ENCODE measurements at places on chromosomes 5 and 9. TPM values are rescaled to one million over a fixed set of nuclear protein-coding genes. Genes with fewer than 3 reads are reported as not detected.

Gene IER5L
- total RNA-seq = 2.9 TPM

DNA sequence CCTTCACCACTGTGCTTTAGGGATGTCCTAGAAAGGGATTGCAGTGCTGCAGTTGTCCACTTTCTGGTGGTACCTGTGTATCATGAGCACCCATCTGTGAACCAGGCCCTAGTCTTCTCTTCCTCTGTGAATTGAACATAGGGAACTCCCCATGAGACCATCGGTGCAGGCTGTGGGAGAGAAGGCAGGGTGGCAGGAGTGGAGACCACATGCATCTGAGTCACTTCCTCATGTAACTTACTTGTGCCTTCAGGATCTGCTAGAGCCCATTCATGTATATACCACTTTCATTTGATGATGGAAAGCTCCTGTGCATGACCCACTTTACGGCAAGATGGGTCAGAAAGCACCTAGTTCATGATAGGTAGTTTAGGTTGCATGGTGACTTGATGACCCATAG is 478.1 kb upstream of the CDH9 start:
- H3K36me3 ChIP-seq = no peaks in the 10 kb centered on the region
- no peak for DNase-seq
- no peaks in the 10 kb centered on the region for H3K4me1 ChIP-seq
- no peaks in the 10 kb centered on the region for H3K27me3 ChIP-seq

Gene SVEP1
- total RNA-seq = 40.1 TPM

Gene IFNA13
- not detected for total RNA-seq

DNA sequence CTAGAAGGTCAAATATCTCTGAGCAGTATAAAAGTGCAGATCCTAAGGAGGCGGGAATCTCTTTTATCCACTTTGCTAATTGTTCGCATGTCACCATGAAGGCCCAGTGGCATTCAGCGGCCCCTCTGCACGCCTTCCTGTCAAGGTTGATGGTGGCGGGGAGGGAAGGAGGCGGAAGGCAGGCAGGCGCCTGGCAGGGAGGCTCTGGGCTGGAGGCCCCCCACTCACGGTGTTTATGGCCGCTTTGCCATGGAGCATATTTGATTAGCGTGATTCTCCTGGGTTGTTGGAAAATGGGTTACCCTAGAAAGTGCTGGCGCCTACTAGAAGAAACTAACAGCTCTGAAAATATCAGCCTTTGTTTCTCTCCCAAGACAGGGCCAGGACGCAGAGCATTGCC is 209.6 kb downstream of the FSTL4 start:
- H3K4me3 ChIP-seq = no peak overlapping the region
- no peaks in the 10 kb centered on the region for H3K4me1 ChIP-seq
- H3K27ac ChIP-seq = no peak overlapping the region

- H3K4me1 ChIP-seq = no peaks in the 10 kb centered on the region
- DNase-seq = no peak
- H3K36me3 ChIP-seq = no peaks in the 10 kb centered on the region
- H3K27me3 ChIP-seq = no peaks in the 10 kb centered on the region
- no peak overlapping the region for H3K4me3 ChIP-seq
- no peak overlapping the region for H3K27ac ChIP-seq
Observed at GRCh38 chr5:107469064-107469463, 201.7 kb downstream of the EFNA5 start.

GRCh38 chr5:137058089-137058488 is 441.0 kb downstream of the SPOCK1 start:
- no peaks in the 10 kb centered on the region for H3K4me1 ChIP-seq
- no peaks in the 10 kb centered on the region for H3K27me3 ChIP-seq
- H3K4me3 ChIP-seq = no peak overlapping the region
- H3K27ac ChIP-seq = no peak overlapping the region

GRCh38 chr9:110541950-110542349 is 37.6 kb downstream of the SVEP1 start:
- no peak for DNase-seq
- H3K27ac ChIP-seq = no peak overlapping the region
- no peaks in the 10 kb centered on the region for H3K4me1 ChIP-seq
- H3K36me3 ChIP-seq = no peaks in the 10 kb centered on the region
- H3K27me3 ChIP-seq = no peaks in the 10 kb centered on the region

- no peaks in the 10 kb centered on the region for H3K36me3 ChIP-seq
- H3K4me3 ChIP-seq = no peak overlapping the region
- no peak overlapping the region for H3K27ac ChIP-seq
- no peaks in the 10 kb centered on the region for H3K27me3 ChIP-seq
Observed at GRCh38 chr5:40365342-40366330, 314.1 kb upstream of the PTGER4 start.

GRCh38 chr9:3576328-3576727 is 50.5 kb upstream of the RFX3 start:
- H3K27ac ChIP-seq = no peak overlapping the region
- H3K27me3 ChIP-seq = no peaks in the 10 kb centered on the region
- no peaks in the 10 kb centered on the region for H3K36me3 ChIP-seq
- no peak for DNase-seq
- H3K4me3 ChIP-seq = no peak overlapping the region

DNA sequence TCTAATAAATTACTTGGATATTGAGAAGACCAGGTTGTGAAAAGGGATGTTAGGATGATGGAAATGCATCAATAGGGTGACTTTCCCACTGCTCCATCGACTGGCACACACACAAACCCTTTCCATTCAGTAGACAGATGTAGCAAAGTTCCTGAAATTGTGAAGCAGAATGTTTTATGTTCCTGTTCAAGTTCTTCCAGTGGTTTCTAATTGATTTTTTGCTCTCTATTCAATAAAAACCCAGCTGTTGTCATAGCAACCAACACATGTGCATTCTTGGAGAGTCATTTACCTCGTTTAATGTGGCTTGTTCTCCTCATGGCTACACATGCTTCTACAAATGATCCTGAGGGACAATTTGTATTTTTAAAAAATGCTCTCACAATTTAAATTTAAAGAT is 244.6 kb downstream of the RAB3C start:
- no peaks in the 10 kb centered on the region for H3K27me3 ChIP-seq
- no peak overlapping the region for H3K27ac ChIP-seq
- H3K36me3 ChIP-seq = no peaks in the 10 kb centered on the region
- no peak overlapping the region for H3K4me3 ChIP-seq
- DNase-seq = no peak
- H3K4me1 ChIP-seq = no peaks in the 10 kb centered on the region

- H3K4me3 ChIP-seq = no peak overlapping the region
- no peaks in the 10 kb centered on the region for H3K27me3 ChIP-seq
- no peak overlapping the region for H3K27ac ChIP-seq
- H3K36me3 ChIP-seq = no peaks in the 10 kb centered on the region
Observed at GRCh38 chr9:6614489-6614888, 31.0 kb downstream of the GLDC start.

Gene FAM153A
- not detected for total RNA-seq

- no peak overlapping the region for H3K27ac ChIP-seq
- no peaks in the 10 kb centered on the region for H3K27me3 ChIP-seq
- no peaks in the 10 kb centered on the region for H3K36me3 ChIP-seq
- no peaks in the 10 kb centered on the region for H3K4me1 ChIP-seq
- DNase-seq = no peak
- no peak overlapping the region for H3K4me3 ChIP-seq
Observed at GRCh38 chr9:6356441-6356840, 28.3 kb downstream of the TPD52L3 start.

DNA sequence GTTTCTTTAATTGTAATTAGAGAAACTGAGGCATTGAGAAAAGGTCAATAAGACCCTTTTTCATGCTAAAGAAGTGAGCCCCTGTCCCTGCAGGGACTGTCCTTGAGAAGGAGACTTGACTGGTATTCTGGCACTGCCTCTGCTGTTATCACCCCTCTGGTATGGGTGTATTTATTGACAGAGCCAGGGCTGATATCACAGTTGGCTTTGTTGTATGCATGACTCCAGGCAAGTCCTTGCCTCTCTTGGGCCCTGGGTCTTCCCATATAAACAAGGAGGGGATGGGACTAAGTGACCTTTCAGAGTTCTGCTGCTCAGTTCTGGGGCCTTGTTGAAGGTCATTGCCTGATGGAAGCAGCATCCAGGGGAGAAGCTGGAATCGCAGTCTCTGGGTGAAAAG is 71.8 kb upstream of the PPARGC1B start:
- H3K27me3 ChIP-seq = no peaks in the 10 kb centered on the region
- no peak overlapping the region for H3K27ac ChIP-seq
- no peaks in the 10 kb centered on the region for H3K36me3 ChIP-seq

GRCh38 chr5:174801798-174802197 is 77.4 kb downstream of the MSX2 start:
- no peak for DNase-seq
- H3K4me3 ChIP-seq = no peak overlapping the region
- H3K36me3 ChIP-seq = no peaks in the 10 kb centered on the region
- no peaks in the 10 kb centered on the region for H3K4me1 ChIP-seq
- H3K27ac ChIP-seq = no peak overlapping the region

- H3K27ac ChIP-seq = peak overlapping the region; percentile 67
- H3K27me3 ChIP-seq = no peaks in the 10 kb centered on the region
- DNase-seq = peak; percentile 71
Observed at GRCh38 chr5:40554813-40555212, 124.9 kb upstream of the PTGER4 start.

DNA sequence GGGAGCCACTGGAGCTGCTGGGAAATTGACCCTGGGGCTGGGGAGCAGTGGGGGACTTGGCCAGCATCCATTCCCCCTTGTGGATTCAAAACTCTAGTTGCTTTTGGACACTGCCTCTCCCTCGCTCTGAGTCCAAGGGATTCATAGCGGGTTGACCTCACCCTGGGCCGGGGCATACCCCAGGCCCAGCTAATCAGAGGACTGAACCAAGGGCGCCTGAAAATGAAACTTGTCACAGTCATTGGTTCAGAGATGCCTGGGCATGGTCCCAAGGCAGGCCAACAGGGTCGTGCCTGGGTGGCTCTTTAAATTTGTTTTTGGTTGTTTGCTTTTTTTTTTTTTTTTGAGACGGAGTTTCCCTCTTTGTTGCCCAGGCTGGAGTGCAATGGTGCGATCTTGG is 22.6 kb downstream of the STK10 start:
- no peak overlapping the region for H3K4me3 ChIP-seq
- peaks cover 42% of the 10 kb centered on the region for H3K4me1 ChIP-seq
- no peaks in the 10 kb centered on the region for H3K36me3 ChIP-seq
- H3K27me3 ChIP-seq = no peaks in the 10 kb centered on the region

DNA sequence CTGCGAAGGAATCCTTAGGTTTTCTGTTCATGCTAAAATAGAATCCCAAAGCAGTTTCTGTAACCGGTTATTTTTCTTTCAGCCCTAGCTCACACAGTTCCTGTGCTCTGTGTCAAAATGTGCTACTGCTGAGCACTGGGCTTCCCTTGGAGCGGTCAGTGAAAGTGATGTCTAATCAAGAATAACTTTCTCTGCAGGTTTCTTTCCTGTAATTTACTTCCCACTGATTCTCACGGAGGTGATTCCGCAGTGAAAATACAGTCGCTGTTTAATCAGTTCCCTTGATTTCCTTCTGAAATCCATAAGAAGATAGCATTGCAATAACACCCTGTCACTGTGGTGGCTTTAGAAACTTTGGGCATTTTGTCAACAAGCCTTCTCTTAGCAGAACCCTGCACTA is 112.0 kb upstream of the ISL1 start:
- no peak overlapping the region for H3K27ac ChIP-seq
- H3K36me3 ChIP-seq = no peaks in the 10 kb centered on the region
- H3K4me1 ChIP-seq = no peaks in the 10 kb centered on the region
- H3K27me3 ChIP-seq = no peaks in the 10 kb centered on the region
- no peak for DNase-seq

Gene SLC36A2
- not detected for total RNA-seq

- no peak overlapping the region for H3K27ac ChIP-seq
Observed at GRCh38 chr5:44565902-44566301, 176.7 kb upstream of the FGF10 start.

GRCh38 chr9:79662537-79662956 is 90.8 kb downstream of the TLE4 start:
- H3K36me3 ChIP-seq = no peaks in the 10 kb centered on the region
- no peaks in the 10 kb centered on the region for H3K27me3 ChIP-seq
- DNase-seq = no peak
- H3K4me1 ChIP-seq = no peaks in the 10 kb centered on the region
- H3K27ac ChIP-seq = no peak overlapping the region

GRCh38 chr5:138468966-138469539 is 3.8 kb downstream of the EGR1 start:
- no peak for DNase-seq
- no peaks in the 10 kb centered on the region for H3K36me3 ChIP-seq
- no peak overlapping the region for H3K4me3 ChIP-seq
- peaks cover 10% of the 10 kb centered on the region for H3K4me1 ChIP-seq
- no peak overlapping the region for H3K27ac ChIP-seq

Gene PAEP
- total RNA-seq = not detected

DNA sequence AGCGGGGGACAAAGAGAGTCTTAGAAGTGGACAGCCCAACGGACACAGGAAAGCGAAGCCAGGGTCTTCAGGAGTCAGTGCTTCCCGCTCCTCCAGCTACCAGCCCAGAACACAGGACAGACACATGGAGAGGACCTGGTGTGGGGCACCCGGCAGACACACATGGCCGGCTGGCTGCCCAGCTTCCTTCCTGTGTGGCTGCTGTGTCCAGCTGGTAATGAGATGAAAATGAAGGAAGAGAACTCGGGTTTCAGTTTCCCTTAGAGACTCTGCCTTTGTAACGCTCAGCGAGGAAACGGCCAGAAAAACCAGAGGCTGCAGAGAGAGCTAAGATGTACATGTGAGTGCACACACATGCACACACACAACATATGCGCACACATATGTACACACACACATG is 87.5 kb downstream of the SECISBP2 start:
- DNase-seq = peak; percentile 81
- H3K4me3 ChIP-seq = peak overlapping the region; percentile 32
- H3K4me1 ChIP-seq = peaks cover 32% of the 10 kb centered on the region
- H3K27me3 ChIP-seq = no peaks in the 10 kb centered on the region
- no peaks in the 10 kb centered on the region for H3K36me3 ChIP-seq

Measured in Peyer's patch (tissue), 4 donors.